ENCODE measurements at places on chromosomes 7 and 10.

DNA sequence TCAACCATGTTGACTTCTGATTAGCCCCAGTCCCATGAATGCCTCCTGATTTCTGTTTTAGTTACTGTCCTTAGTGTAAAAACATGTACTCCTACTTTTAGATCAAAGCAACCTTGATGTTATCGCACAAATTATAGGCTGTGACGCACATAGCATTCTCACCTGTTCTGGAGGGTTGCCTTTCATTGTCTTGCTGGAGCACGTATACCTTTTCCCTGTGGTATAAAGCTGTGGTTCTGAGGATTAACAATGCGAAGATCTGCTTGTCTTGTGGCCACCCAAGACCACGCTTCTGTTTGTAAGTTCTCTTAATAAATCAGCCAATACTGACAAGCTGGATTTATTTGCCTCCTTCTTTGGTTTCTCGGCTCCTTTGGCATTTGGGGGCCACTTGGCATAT is 30.1 kb upstream of the GLCCI1 start:
- DNase-seq: no peak

GRCh38 chr10:60798031-60798430 is 19.8 kb downstream of the CDK1 start:
- DNase-seq: no peak

DNA sequence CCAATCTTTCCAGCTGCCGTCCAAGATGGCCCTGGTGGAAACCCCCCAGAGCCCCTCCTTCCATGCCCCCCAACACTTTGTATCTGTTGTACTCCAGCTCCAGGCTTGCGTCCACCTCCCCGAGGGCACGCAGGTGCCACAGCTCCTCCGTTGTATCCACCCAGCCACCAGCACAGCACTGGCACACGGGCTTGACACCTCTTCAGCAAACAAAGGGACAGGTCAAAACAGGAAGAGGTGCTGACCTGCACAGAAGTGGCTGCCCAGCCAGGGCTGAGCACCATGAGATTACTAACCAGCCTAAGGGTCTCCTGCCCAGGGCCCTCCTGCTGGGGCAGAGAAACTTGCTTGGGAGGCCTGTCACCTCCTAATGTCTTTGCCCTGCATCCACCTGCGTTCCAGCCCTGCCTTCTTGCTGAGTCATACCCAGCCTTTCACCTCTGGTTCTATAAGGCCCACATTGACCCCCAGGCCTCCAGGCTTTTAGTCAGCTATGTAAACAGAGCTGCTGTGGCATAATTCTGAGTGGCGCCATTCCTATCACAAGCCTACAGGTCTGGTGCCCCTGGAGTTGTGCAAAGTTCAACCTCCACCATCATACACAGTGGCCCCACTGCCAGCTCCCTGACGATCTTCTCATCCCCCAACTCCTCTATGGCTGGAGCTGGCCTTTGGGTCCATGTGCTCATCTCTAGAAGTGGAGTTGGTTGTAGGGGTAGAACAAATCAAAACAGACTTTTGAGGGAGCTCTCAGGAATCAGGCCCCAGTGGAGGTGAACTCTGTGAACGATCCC is 20.9 kb downstream of the SLC29A3 start:
- DNase-seq: no peak

- no peak for DNase-seq
Measured at GRCh38 chr10:104434601-104435000, 81.0 kb downstream of the CFAP58 start.

DNA sequence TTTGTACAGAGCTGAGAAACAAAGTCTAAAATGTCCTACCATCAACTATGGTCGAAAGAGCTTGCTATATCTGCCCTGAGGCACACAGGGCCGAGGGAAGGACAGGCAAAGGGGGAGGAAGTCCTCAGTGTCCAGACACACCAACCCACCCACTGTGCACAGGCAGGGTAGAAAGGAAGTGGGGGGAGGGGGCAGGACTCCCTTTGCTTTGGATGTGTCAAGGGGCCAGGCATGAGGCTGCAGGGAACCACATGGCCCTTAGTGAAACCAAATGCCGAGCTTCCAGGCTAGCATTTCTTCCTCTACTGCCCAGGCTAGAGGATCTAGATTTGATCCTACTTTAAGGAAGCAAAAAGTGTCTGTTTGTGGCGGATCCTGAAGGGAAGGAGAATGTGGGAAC is 28.6 kb downstream of the KCNH2 start:
- DNase-seq: no peak

GRCh38 chr10:65570143-65571010 is 1355.5 kb upstream of the LRRTM3 start:
- DNase-seq: no peak

GRCh38 chr10:60353519-60354258 is 36.0 kb downstream of the ANK3 start:
- no peak for DNase-seq

DNA sequence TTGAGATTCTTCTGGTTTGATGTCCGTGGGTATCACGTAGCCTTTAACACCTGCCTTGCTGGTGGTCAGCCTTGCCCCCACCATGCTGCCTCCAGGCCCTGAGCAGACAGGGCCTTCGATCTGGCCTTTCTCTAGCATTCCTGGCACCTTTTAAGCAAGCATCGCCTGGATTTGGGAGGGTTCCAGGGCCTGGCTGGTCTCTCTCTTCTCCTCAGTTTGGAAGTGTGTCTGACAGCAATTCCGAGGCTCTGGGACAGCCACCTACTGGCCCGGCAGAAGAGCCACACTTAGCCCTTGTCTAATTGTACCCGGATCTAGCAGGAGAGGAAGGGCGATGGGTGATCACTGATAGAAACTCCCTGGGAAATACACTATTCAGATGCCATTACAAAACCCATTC is 441.3 kb upstream of the MKI67 start:
- no peak for DNase-seq

GRCh38 chr7:582081-582835 is 62.6 kb upstream of the PDGFA start:
- no peak for DNase-seq

GRCh38 chr7:46580766-46581165 is 659.7 kb upstream of the IGFBP3 start:
- DNase-seq: no peak

- no peak for DNase-seq
Measured at GRCh38 chr10:12181065-12181775, 14.5 kb downstream of the NUDT5 start.

- no peak for DNase-seq
Measured at GRCh38 chr7:29352041-29352440, 157.5 kb downstream of the CHN2 start.

GRCh38 chr10:3825244-3825643 is 40.2 kb upstream of the KLF6 start:
- no peak for DNase-seq

Measured in cortex of kidney (tissue), 1 donor.